ENCODE measurements at places on chromosomes 1 and 21. TPM values are rescaled to one million over a fixed set of nuclear protein-coding genes. Genes with fewer than 3 reads are reported as not detected.

Gene GDAP2
- 9.1 TPM for polyA plus RNA-seq

Gene ZMYND12
- 1.9 TPM for polyA plus RNA-seq

Gene TNNI3K
- 13.4 TPM for polyA plus RNA-seq

Gene MCOLN3
- 1.6 TPM for polyA plus RNA-seq

Gene KLHDC9
- 41.2 TPM for polyA plus RNA-seq

Gene PTPN7
- 0.66 TPM for polyA plus RNA-seq

Gene HPCA
- polyA plus RNA-seq = 1.6 TPM

Gene KRTAP21-2
- polyA plus RNA-seq = not detected

Gene PTPN22
- polyA plus RNA-seq = not detected

Gene KCNJ15
- 0.27 TPM for polyA plus RNA-seq

Gene E2F2
- polyA plus RNA-seq = 2.2 TPM

Gene TNNT2
- 9,291 TPM for polyA plus RNA-seq

Gene IFI44L
- not detected for polyA plus RNA-seq

Gene ADORA1
- 12.2 TPM for polyA plus RNA-seq

Gene HEYL
- polyA plus RNA-seq = 1.0 TPM

Gene MR1
- polyA plus RNA-seq = not detected

Gene CELA2A
- polyA plus RNA-seq = not detected

Gene TRIM63
- polyA plus RNA-seq = 32.8 TPM

Gene PODN
- polyA plus RNA-seq = 2.6 TPM

Gene TPTE
- polyA plus RNA-seq = not detected

Gene TINAGL1
- polyA plus RNA-seq = 9.1 TPM

Gene C1QTNF12
- not detected for polyA plus RNA-seq

Gene SEMA4A
- 0.65 TPM for polyA plus RNA-seq

Gene ZNF593OS
- 2.9 TPM for polyA plus RNA-seq

Gene APCS
- not detected for polyA plus RNA-seq

Gene LRRC8C
- polyA plus RNA-seq = 6.5 TPM

Gene EXTL1
- 10.0 TPM for polyA plus RNA-seq

Gene S100A5
- 0.52 TPM for polyA plus RNA-seq

Gene FASLG
- polyA plus RNA-seq = not detected

Gene HTR1D
- polyA plus RNA-seq = not detected

Gene SLC5A9
- 0.07 TPM for polyA plus RNA-seq

Gene CELA3B
- not detected for polyA plus RNA-seq

Gene ZNF697
- 0.25 TPM for polyA plus RNA-seq

Gene TNN
- not detected for polyA plus RNA-seq

Gene CLCA1
- polyA plus RNA-seq = not detected

Gene OMA1
- polyA plus RNA-seq = 10.8 TPM

Gene ORC1
- polyA plus RNA-seq = 3.4 TPM

Gene MMEL1
- not detected for polyA plus RNA-seq

Gene DNASE2B
- polyA plus RNA-seq = not detected

Gene DDOST
- polyA plus RNA-seq = 326 TPM

Gene PALMD
- polyA plus RNA-seq = 0.94 TPM

Gene FMO2
- polyA plus RNA-seq = not detected

Gene PLA2G2F
- not detected for polyA plus RNA-seq

Gene ZNF692
- polyA plus RNA-seq = 98.9 TPM

Gene BACE2
- polyA plus RNA-seq = 8.8 TPM

Gene SPRR2G
- not detected for polyA plus RNA-seq
